ENCODE measurements at places on chromosomes 3 and 15. TPM values are rescaled to one million over a fixed set of nuclear protein-coding genes. Genes with fewer than 3 reads are reported as not detected.

- H3K36me3 ChIP-seq: no peaks in the 10 kb centered on the region
- no peak overlapping the region for H3K4me3 ChIP-seq
- no peak for DNase-seq
- H3K4me1 ChIP-seq: no peaks in the 10 kb centered on the region
Measured at GRCh38 chr3:5093731-5094130, 28.4 kb upstream of the ARL8B start.

DNA sequence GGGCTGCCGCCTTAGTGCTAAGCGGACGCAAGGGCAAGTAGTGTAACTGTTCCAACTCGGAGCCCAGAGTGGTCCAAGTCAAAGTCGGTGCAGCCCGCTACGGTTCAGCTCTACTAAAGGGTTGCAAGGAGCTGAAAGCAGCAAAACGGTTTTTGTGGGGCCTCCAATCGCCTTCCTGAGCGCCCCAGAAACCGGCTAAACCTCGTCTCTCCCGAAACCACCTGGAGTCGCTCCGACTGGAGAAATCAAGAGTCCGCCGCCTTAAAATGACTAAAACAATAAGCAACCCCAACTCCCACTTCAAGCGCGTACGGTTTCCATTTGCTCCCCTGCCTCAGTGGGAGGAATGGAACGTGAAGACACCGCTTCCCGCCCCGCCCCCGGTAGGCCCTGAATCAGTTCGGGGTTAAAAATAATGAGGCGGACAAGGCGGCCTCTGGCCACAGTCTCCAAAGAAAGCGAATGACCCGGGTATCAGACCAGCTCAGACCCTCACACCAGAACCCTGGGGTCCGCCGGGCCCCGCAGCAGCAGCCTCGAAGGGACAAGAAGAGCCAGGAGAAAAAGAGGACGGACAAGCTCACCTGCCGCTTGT, 401 bp downstream of the SEC11A start:
- peaks cover 32% of the 10 kb centered on the region for H3K4me1 ChIP-seq
- H3K36me3 ChIP-seq: peaks cover 7% of the 10 kb centered on the region
- H3K4me3 ChIP-seq: peak overlapping the region; percentile 84

DNA sequence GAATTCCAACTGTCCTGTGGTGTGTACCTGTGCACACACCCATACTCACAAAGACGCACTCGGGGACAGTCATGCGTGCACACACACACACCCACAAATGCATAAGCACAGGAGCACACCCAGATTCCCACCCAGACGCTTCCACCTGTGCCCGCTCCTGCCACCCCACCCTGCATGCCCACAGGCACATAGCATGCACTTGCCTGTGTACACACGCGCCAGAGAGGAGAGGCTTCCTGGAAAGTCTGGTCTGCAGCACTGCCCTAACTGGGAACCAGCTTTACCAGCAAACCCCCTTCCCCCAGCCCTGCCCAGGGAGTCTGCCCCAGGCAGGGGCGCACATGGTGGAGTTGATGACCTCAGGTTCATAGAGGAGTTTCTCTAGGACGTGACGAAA, 246.2 kb downstream of the UACA start:
- H3K27ac ChIP-seq: no peak overlapping the region
- DNase-seq: no peak
- H3K4me3 ChIP-seq: no peak overlapping the region
- no peaks in the 10 kb centered on the region for H3K27me3 ChIP-seq
- H3K36me3 ChIP-seq: no peaks in the 10 kb centered on the region

GRCh38 chr3:110542552-110543150, 529.0 kb upstream of the NECTIN3 start:
- DNase-seq: no peak
- no peak overlapping the region for H3K4me3 ChIP-seq
- H3K27ac ChIP-seq: no peak overlapping the region
- no peaks in the 10 kb centered on the region for H3K36me3 ChIP-seq

GRCh38 chr15:40787344-40787841, 17.6 kb downstream of the C15orf62 start:
- no peak overlapping the region for H3K27ac ChIP-seq
- no peaks in the 10 kb centered on the region for H3K36me3 ChIP-seq
- H3K4me3 ChIP-seq: no peak overlapping the region
- DNase-seq: no peak
- no peaks in the 10 kb centered on the region for H3K27me3 ChIP-seq

- no peaks in the 10 kb centered on the region for H3K4me1 ChIP-seq
- no peaks in the 10 kb centered on the region for H3K36me3 ChIP-seq
- no peak for DNase-seq
Measured at GRCh38 chr15:31528846-31529245, 202.2 kb downstream of the KLF13 start.

DNA sequence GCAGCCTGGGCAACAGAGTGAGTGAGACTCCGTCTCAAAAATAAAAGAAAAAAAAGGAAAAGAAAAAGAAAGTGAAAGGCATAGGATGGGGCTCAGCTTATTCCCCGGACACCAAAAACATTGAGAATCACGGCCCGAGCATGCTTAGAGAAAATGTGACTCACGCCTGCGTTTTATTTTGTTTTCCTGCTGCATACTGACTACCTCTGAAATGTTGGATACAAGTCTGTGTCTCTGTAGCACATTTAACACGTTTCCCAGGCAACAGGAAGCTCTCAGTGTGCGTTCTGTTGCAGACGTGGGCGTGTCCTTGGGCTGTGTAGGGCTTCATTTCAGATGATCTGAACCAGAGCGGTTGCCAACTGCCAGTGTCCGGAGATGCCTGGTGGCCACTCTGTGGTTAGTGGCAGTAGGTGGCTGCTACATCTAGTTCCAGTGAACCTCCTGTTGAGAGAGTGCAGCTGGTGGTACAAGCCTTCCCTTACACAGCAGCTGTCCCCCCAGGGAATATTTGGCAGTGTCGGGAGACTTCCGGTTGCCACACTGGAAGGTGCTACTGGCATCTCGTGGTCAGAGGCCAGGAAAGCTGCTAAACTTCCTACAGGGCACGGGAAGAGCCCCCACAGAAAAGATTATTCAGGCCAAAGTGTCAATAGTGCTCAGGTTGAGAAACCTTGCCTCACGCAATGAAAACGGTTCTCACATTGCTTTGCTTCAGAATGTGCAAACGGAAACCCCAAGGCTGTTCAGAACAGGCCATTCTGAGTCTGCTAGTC, 3.0 kb downstream of the SLC51A start:
- no peaks in the 10 kb centered on the region for H3K36me3 ChIP-seq
- peak overlapping the region; percentile 37 for H3K4me3 ChIP-seq
- H3K4me1 ChIP-seq: no peaks in the 10 kb centered on the region
- no peak overlapping the region for H3K27ac ChIP-seq
- peak; percentile 30 for DNase-seq

DNA sequence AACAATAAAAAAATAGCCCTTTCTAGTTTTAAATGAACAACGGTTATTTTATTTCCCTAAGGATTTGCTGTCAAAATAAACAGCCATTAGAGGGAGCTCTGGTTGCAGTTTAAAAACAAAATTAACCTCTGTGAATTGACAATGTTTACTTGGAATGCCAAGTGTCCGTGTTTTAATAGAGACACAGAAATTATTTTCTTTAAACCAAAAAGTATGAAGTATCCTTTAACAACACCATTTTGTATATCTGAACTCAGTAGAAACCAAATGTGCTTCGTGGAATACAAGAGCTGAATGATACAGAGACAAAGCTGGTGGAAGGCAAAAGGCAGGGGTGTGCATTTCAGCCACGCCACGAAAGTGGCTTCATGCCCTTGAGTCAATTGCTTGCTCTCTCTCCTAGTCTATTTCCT, 74.4 kb downstream of the MOBP start:
- H3K27me3 ChIP-seq: no peaks in the 10 kb centered on the region
- H3K36me3 ChIP-seq: no peaks in the 10 kb centered on the region
- no peaks in the 10 kb centered on the region for H3K4me1 ChIP-seq
- DNase-seq: no peak
- H3K4me3 ChIP-seq: peak overlapping the region; percentile 39

DNA sequence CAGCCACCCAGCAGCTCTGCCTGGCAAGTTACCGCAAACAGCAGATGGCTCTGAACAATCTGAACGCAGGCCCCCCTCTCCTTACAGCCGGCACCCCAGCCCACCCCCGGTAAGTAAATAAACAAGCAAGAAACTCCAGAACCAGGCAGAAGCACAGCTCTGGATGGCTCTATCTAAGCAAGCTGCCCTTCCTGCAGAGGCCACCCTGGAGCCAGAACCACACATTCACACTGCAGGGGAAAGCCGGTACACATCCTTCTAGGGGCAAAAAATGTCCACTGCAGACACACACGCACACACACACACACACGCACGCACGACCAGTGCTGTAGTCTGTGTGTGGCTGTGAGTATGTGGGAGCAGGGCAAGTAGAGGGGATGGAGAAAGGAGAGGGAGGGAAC, 63.9 kb downstream of the ADCY5 start:
- H3K4me1 ChIP-seq: peaks cover 98% of the 10 kb centered on the region
- H3K27me3 ChIP-seq: no peaks in the 10 kb centered on the region
- H3K36me3 ChIP-seq: no peaks in the 10 kb centered on the region

GRCh38 chr3:187841560-187841959, 96.3 kb upstream of the BCL6 start:
- H3K36me3 ChIP-seq: no peaks in the 10 kb centered on the region
- no peak for DNase-seq
- H3K4me1 ChIP-seq: no peaks in the 10 kb centered on the region
- H3K27me3 ChIP-seq: no peaks in the 10 kb centered on the region
- H3K4me3 ChIP-seq: no peak overlapping the region
- no peak overlapping the region for H3K27ac ChIP-seq

DNA sequence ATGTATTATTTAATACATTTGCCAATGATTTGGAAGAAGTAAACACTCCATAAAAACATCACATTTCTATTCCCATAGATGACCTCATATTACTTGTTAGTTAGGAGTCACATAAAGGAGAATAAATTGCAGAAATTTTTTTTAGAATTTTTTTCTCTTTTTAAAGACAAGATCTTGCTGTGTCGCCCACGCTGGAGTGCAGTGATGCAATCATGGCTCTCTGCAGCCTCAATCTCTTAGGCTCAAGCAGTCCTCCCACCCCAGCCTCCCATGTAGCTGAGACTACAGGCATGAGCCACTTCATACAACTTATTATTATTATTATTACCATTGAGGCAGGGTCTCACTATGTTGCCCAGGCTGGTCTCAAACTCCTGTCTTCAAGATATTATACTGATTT, 12.3 kb upstream of the USP8 start:
- H3K27me3 ChIP-seq: no peaks in the 10 kb centered on the region
- H3K27ac ChIP-seq: no peak overlapping the region
- no peak overlapping the region for H3K4me3 ChIP-seq

- peak overlapping the region; percentile 97 for H3K27ac ChIP-seq
- no peak for DNase-seq
- H3K27me3 ChIP-seq: no peaks in the 10 kb centered on the region
Measured at GRCh38 chr15:73927476-73928240, 1.4 kb downstream of the LOXL1 start.

GRCh38 chr3:40557575-40558161, 32.9 kb downstream of the ZNF621 start:
- no peak overlapping the region for H3K27ac ChIP-seq
- no peaks in the 10 kb centered on the region for H3K4me1 ChIP-seq
- DNase-seq: no peak
- H3K4me3 ChIP-seq: no peak overlapping the region
- H3K27me3 ChIP-seq: no peaks in the 10 kb centered on the region

AHSG gene
- total RNA-seq: not detected

SCG5 gene
- total RNA-seq: 2.4 TPM

ADGRG7 gene
- not detected for total RNA-seq

PLA2G4D gene
- not detected for total RNA-seq

ZNF662 gene
- 12.6 TPM for total RNA-seq

FANCD2OS gene
- not detected for total RNA-seq

Measured in thoracic aorta (tissue), 2 donors.